ENCODE measurements at places on chromosomes 2 and 18. TPM values are rescaled to one million over a fixed set of nuclear protein-coding genes. Genes with fewer than 3 reads are reported as not detected.

GPAT2 gene
- 5.3 TPM for total RNA-seq

FAM161A gene
- total RNA-seq: 4.4 TPM

CYP1B1 gene
- total RNA-seq: 15.4 TPM

GRCh38 chr2:70817284-70817954 lies 3.0 kb downstream of the CLEC4F start:
- DNase-seq: no peak

- no peak for DNase-seq
Measured at GRCh38 chr2:74077636-74078035, 70.1 kb downstream of the BOLA3 start.

Measured in activated CD4-positive, alpha-beta T cell treated with anti-CD3 and anti-CD28 coated beads, Interleukin-2, amount 10 ng/mL, durations not matched to agents 7 days and 5 days (primary cell).